Ovary (tissue), 10 donors: ENCODE measurements at places on chromosomes 2 and 18. TPM values are rescaled to one million over a fixed set of nuclear protein-coding genes. Genes with fewer than 3 reads are reported as not detected.

GRCh38 chr18:27599202-27599829 is 414.2 kb upstream of the CHST9 start:
- no peak overlapping the region for H3K27ac ChIP-seq
- H3K36me3 ChIP-seq, result no peaks in the 10 kb centered on the region
- H3K4me3 ChIP-seq, result no peak overlapping the region
- no peaks in the 10 kb centered on the region for H3K4me1 ChIP-seq

DNA sequence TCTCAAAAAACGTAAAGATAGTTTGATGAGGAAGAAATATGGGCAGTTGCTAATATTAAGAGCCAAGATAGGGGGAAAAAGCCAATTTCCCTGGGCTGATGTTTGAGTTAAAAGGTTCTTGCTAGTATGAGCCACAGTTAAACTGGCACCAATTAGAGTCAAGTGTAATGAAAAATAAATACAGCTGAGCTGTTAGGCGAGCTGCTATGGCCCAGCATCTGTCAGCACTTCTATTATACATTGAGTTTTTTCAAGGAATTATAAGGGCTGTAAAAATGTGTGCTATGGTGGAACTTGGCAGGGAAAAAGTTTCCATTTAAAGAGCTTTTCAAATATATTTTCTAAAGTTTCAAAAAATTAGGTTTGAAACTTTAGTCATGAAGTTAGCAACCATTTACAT is 279.6 kb downstream of the CYRIA start:
- DNase-seq, result no peak
- H3K4me3 ChIP-seq, result no peak overlapping the region
- H3K4me1 ChIP-seq, result no peaks in the 10 kb centered on the region
- H3K27ac ChIP-seq, result no peak overlapping the region

DNA sequence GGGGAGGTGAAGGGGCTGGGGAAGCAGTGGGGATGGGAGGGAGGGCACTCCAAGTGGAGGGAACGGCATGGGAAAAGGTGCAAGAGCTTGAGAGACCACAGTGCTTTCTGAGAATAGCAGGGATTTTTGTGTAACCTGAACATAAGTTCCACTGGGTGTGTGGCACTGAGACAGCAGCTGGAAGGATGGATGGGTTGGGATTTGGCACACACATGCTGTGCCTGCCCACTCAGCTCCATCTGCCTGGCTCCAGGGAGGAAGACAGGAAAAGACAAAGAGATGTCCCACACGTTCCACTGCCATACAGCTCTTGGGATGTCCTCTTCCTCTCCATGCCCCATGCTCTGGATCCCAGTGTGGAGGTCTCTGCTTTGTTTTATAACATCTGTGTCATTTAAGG is 114.1 kb upstream of the TEX51 start:
- no peak overlapping the region for H3K27ac ChIP-seq
- no peak overlapping the region for H3K4me3 ChIP-seq
- H3K4me1 ChIP-seq, result no peaks in the 10 kb centered on the region
- DNase-seq, result no peak
- H3K27me3 ChIP-seq, result no peaks in the 10 kb centered on the region

DNA sequence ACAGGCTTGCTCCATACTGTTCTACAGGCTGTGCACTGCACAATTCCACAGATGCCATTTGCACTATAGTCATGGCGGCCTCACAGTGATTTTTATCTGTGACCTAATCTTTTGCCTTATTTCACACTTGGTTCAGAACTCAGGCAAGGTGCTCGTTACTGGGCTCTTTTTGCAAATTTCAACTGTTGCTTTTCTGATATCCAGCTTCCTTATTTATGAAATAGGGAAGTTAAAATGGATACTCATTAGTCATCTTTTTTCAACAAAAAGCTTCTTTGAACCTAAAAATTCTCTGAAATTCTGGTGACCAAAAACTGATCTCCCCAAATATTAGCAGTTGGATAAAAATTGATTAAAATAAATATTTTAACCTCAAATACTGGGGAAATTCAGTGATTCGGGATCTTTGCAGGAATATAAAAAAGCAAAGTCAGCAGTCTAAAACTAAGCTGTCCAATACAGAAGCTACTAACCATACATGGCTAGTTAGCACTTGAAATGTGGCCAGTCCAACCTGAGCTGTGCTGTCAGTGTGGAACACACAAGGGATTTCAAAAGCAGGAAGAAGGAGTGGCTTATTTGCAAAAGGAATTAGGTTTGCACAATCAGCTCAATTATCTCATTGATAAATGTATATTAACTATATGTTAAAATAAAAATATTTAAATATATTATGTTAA is 134.4 kb downstream of the COL4A4 start:
- no peak overlapping the region for H3K4me3 ChIP-seq
- no peak overlapping the region for H3K27ac ChIP-seq
- H3K4me1 ChIP-seq, result no peaks in the 10 kb centered on the region

The TEX44 gene
- total RNA-seq, result not detected

GRCh38 chr18:3867864-3868311 is 417.9 kb downstream of the TGIF1 start:
- no peak overlapping the region for H3K27ac ChIP-seq
- no peaks in the 10 kb centered on the region for H3K4me1 ChIP-seq
- H3K36me3 ChIP-seq, result no peaks in the 10 kb centered on the region
- no peak for DNase-seq

The KANSL1L gene
- total RNA-seq, result 43.6 TPM

DNA sequence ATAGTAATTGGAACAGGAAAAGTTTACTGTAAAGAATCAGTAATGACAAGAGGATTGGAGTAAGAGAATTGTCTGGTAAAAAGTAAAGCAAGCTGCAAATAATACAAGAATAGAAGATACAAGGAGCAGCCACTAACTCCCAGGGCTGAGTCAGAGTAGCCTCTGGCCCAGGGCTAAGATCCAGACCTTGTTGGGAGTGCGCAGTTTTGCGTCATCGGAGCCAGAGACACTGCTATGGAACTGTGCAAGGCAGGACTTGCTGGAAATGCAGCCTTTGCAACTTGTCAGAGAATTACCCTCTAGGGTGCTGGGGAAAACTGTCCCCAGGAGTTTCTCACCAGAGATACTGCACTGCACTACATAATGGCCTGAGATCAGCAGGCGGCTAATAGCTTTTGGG is 135.2 kb downstream of the NYAP2 start:
- no peak for DNase-seq
- no peak overlapping the region for H3K27ac ChIP-seq
- no peaks in the 10 kb centered on the region for H3K27me3 ChIP-seq
- no peaks in the 10 kb centered on the region for H3K36me3 ChIP-seq
- H3K4me3 ChIP-seq, result no peak overlapping the region
- H3K4me1 ChIP-seq, result no peaks in the 10 kb centered on the region

- H3K27ac ChIP-seq, result no peak overlapping the region
- H3K36me3 ChIP-seq, result no peaks in the 10 kb centered on the region
- DNase-seq, result no peak
- no peaks in the 10 kb centered on the region for H3K27me3 ChIP-seq
- no peaks in the 10 kb centered on the region for H3K4me1 ChIP-seq
- no peak overlapping the region for H3K4me3 ChIP-seq
Observed at GRCh38 chr2:78245394-78246135, 723.4 kb upstream of the LRRTM4 start.

- no peak overlapping the region for H3K4me3 ChIP-seq
- peak; percentile 55 for DNase-seq
- no peaks in the 10 kb centered on the region for H3K27me3 ChIP-seq
Observed at GRCh38 chr2:28134262-28134812, 243.8 kb downstream of the BABAM2 start.

- peak; percentile 85 for DNase-seq
- H3K27ac ChIP-seq, result peak within 1 kb of the TSS; percentile 65
- H3K4me3 ChIP-seq, result peak within 1 kb of the TSS; percentile 56
Observed at GRCh38 chr18:2846636-2847316, at the start of gene EMILIN2. Gene EMILIN2, plus strand, starts transcription at chr18:2847006. Its CDS starts 183 bp downstream, at chr18:2847189.

GRCh38 chr2:212177724-212178123 is 360.9 kb downstream of the ERBB4 start:
- DNase-seq, result no peak
- no peaks in the 10 kb centered on the region for H3K27me3 ChIP-seq
- H3K36me3 ChIP-seq, result no peaks in the 10 kb centered on the region
- H3K27ac ChIP-seq, result no peak overlapping the region

DNA sequence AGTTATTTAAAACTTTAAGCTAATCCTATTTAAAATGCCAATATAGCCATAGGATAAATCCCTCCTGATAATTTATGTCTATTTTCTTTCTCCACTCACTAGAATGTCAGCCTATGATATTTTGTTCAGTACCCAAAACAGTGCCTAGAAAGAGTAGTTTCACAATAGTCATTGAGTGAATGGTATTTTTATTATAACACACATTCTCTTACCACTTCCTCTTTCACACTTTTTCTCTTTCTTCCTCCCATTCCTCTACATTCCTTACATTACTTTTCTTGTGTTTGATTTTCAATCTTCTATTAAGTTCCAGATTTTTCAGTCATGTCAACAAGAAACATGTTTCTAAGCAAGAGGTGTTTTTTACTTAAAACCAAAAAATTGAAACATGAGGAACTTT is 327.6 kb upstream of the UBE2E3 start:
- H3K36me3 ChIP-seq, result no peaks in the 10 kb centered on the region
- DNase-seq, result no peak
- no peak overlapping the region for H3K4me3 ChIP-seq
- H3K27ac ChIP-seq, result no peak overlapping the region
- no peaks in the 10 kb centered on the region for H3K4me1 ChIP-seq

The CD8B2 gene
- not detected for total RNA-seq

GRCh38 chr18:46333431-46334135 is 229.4 kb downstream of the HAUS1 start:
- no peak overlapping the region for H3K4me3 ChIP-seq
- DNase-seq, result no peak
- H3K27ac ChIP-seq, result no peak overlapping the region
- peaks cover 3% of the 10 kb centered on the region for H3K4me1 ChIP-seq
- no peaks in the 10 kb centered on the region for H3K36me3 ChIP-seq

DNA sequence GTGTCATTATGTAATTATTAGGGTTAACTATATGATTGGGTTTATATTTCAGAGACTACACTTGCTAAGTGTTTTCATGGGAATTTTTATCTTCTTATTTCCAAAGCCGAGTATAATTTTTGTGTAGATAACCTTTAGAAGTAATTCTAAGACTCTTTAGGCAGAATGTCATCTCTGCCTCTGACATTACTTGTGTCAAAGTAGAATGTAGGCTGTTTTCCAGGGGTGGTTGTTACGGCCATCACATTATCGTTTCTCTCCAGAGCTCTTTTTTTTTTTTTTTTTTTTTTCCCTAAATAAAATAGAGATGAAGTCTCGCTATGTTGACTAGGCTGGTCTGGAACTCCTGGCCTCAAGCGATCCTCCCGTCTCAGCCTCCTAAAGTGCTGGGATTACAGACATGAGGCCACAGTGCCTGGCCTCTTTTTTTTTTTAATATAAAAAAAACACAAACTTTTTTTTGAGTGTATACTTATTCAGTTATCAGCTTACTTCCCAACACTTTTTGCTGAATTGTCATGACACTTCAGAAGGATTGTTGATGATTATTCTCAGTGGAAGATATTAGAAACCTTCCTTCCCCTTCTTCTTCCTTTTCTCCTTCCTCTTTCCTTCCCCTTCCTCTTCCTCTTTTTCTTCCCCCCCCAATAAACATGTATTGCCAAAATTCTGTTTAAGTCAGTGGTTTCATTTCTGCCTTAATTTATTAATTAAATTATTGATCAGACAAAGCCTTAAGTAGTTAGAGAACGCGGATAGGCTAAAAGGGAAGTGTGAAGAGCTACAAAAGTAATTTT is 2.3 kb downstream of the PIKFYVE start:
- no peaks in the 10 kb centered on the region for H3K36me3 ChIP-seq
- no peak overlapping the region for H3K27ac ChIP-seq
- no peak for DNase-seq
- H3K4me3 ChIP-seq, result no peak overlapping the region

- no peaks in the 10 kb centered on the region for H3K4me1 ChIP-seq
- no peaks in the 10 kb centered on the region for H3K36me3 ChIP-seq
- no peak overlapping the region for H3K27ac ChIP-seq
- H3K4me3 ChIP-seq, result no peak overlapping the region
- no peaks in the 10 kb centered on the region for H3K27me3 ChIP-seq
Observed at GRCh38 chr2:12448846-12449505, 267.8 kb upstream of the TRIB2 start.

The LYG1 gene
- 0.99 TPM for total RNA-seq

DNA sequence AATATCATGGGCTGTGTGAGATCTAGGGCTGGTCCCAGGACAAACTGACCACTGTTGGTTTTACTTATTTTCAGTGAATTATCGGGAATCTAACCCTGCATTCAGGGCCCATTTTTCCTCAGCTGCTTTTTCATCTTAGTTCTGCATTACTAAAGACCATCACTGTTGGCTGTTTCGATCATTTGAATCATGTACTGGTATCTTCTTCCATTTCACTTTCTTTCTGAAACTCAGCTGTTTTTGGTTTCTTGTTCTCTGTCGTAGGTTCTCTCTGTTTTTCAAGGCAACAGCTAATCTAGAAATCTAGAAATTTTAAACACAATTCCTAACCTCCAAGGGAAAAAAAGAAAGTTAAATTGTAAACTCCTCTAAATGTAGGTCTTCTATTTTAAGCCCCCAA is 159.9 kb upstream of the SESTD1 start:
- no peak overlapping the region for H3K4me3 ChIP-seq
- no peak overlapping the region for H3K27ac ChIP-seq

The LHCGR gene
- total RNA-seq, result 0.86 TPM

DNA sequence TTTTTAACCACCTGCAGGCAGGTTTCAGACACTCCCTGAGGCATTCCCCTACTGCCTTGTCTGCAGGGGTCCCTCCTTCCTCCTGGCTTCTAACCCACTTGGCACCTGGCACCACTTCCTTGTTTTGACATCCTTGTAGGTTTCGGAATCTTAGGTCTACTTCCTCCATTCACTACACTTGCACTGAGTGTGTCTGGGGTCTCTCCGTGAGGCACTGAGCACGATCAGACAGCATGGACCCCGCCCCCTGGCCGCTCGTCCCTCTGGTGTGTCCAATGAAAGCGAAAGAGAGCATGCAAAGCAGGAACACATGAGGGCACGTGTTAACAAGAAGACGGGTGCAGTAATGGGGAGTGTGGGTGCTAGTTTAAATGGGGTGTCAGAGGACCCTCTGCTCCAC is 63.8 kb downstream of the HAUS1 start:
- no peaks in the 10 kb centered on the region for H3K27me3 ChIP-seq
- no peak overlapping the region for H3K4me3 ChIP-seq
- no peaks in the 10 kb centered on the region for H3K4me1 ChIP-seq
- H3K27ac ChIP-seq, result no peak overlapping the region

DNA sequence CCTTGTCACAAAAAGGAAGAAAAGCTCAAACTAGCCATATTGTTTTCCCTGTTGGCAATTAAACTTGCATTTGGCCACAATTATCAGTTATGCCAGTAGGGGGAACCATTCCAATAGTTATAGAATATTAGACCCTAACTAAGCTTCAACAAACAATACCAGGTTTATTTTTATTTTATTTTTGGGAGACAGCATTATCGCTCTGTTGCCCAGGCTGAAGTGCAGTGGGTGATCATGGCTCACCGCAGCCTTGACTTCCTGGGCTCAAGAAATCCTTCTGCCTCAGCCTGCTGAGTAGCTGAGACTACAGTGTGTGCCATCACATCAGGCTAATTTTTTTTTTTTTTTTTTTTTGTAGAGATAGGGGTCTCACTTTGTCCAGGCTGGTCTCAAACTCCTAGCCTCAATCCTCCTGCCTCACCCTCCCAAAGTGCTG is 102.1 kb downstream of the ATAD2B start:
- H3K4me1 ChIP-seq, result peaks cover 3% of the 10 kb centered on the region
- H3K27me3 ChIP-seq, result no peaks in the 10 kb centered on the region
- no peak overlapping the region for H3K27ac ChIP-seq
- no peak for DNase-seq
- H3K36me3 ChIP-seq, result no peaks in the 10 kb centered on the region
- no peak overlapping the region for H3K4me3 ChIP-seq

The POLR1A gene
- 23.1 TPM for total RNA-seq

The NT5DC4 gene
- total RNA-seq, result not detected

GRCh38 chr2:30293303-30293921 is 62.1 kb downstream of the LBH start:
- H3K4me1 ChIP-seq, result peaks cover 1% of the 10 kb centered on the region
- no peak overlapping the region for H3K27ac ChIP-seq
- DNase-seq, result no peak
- H3K27me3 ChIP-seq, result no peaks in the 10 kb centered on the region
- H3K4me3 ChIP-seq, result no peak overlapping the region
